ENCODE measurements at places on chromosomes 5 and 9.

GRCh38 chr5:83401775-83402174 is 69.8 kb upstream of the VCAN start:
- no peak for DNase-seq

DNA sequence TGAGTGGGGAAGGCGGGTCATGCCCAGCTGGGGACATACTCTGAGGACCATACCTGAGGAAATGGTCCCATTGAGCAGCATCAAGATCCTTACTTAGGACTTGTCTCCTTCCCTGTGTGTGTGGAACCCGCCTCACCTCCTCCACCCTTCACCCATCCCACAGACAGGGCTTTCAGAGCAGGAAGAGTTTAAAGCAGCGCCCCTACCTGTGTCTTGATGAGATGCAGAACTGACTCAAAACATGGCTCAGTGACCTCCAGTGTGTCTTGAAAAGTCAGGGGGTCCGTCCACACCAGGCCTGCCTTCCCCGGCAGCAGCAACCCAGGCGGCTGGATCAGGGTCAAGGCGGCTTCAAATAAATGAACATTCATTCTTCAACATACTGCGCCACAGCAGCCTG is 38.4 kb downstream of the PLAC8L1 start:
- no peak for DNase-seq

- DNase-seq: no peak
These were observed 59.2 kb downstream of the TSSK1B start for GRCh38 chr5:113375480-113376060.

GRCh38 chr9:134474055-134474370 is 147.8 kb downstream of the RXRA start:
- DNase-seq: no peak

DNA sequence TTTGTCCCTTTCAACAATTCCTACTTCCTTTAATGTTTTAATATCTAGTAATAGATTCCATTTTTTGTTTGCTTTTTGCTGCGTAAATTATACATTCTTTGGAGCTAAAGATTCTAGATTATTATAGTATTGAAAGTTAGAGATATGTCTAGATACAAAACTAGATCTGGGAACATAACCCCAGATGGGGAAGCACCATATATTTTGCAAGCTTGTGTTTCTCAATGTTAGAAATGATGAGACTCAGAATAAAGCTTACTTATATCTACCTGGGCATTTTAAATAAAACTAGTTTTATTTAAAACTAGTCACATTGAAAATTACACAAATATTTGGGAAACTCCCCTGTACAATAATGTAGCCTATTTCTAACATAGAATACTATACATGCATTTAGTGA is 32.2 kb downstream of the TRIO start:
- DNase-seq: no peak

- DNase-seq: no peak
These were observed 70.5 kb upstream of the HMHB1 start for GRCh38 chr5:143741421-143741820.

GRCh38 chr5:37428044-37428443 is 48.9 kb downstream of the WDR70 start:
- DNase-seq: no peak

Data from activated effector memory CD4-positive, alpha-beta T cell treated with anti-CD3 and anti-CD28 coated beads, Interleukin-2, amount 50 U/mL, for 16 hours (primary cell).